ENCODE measurements at places on chromosomes 5 and 9.
A peak's percentile ranks its signal among the peaks of the same experiment; 100 is the strongest.

DNA sequence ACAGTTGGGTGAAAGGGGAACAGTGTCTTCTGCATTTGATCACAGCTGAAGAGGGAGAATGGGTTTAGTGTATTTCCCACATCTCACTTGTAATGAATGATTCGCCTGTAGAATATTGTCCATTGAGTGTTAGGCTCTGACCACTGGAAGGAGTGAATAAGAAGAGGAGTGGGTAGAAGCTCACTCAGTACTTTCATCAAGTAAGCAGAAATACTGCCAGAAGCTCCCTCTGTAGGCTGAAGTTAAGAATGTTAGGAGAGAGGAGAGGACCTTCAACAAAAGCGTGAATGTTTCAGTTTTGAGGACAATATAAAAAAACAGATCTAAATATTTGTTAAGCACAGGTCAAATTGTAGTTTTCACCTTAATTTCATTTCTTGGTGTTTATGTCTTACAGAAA is 27.5 kb downstream of the FSD1L start:
- peak; percentile 32 for DNase-seq

DNA sequence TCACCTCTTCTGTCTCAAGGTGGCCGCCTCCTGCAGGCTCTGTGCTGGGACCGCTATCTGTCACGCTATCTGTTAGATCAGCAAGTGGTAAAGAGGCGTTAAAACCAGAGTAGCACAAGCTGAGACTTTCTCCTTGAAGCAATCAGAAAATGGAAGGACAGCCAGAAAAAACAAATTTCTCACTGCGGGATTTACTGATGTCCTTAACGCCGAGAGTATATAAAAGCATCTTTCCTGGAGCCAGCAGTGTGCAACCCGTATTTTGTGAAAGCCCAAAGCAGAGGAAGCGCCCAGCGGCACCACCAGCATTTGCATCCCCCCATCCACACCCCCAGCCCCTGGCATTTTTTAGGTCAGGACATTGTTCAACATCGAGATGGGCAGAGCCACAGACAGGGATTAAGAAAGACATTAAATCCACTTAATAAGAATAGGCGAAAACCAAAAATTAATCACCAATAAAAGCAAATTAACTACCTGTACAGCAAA is 48.6 kb downstream of the DUSP1 start:
- DNase-seq, result no peak

GRCh38 chr5:1836176-1836890 is 35.1 kb downstream of the NDUFS6 start:
- DNase-seq, result no peak

DNA sequence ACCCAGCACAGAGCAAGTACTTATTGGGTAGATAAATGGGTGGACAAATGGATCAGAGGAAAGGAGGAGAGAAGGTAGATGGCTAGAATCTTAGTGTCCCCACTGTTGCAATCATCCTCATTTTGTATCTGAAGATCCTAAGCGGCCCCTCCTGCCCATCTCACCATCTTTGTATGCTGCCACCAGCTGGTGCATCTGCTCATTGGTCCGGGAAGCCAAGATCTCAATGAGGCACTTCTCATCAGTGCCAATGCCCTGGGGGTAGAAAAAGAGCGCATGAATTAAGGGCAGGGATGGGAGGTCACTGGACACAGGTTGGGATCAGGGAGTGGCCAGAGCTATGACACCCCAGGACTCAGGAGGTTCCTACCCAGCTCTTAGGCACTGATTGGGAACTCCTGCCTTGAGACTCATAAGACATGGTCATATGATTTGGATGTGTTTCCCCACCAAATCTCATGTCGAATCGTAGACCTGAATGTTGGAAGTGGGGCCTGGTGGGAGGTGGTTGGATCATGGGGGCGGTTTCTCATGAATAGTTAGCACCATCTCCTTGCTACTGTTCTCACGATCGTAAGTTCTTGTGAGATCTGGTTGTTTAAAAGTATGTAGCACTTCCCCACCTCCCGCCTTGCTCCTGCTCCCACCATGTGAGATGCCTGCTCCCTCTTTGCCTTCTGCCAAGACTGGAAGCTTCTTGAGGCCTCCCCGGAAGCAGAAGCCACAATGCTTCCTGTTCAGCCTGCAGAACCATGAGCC is 20.3 kb downstream of the ANXA6 start:
- no peak for DNase-seq

- DNase-seq, result peak; percentile 73
Measured at GRCh38 chr5:61342071-61342501, 10.0 kb downstream of the ZSWIM6 start.

- DNase-seq, result no peak
Measured at GRCh38 chr5:50501491-50502228, 60.6 kb upstream of the EMB start.

DNA sequence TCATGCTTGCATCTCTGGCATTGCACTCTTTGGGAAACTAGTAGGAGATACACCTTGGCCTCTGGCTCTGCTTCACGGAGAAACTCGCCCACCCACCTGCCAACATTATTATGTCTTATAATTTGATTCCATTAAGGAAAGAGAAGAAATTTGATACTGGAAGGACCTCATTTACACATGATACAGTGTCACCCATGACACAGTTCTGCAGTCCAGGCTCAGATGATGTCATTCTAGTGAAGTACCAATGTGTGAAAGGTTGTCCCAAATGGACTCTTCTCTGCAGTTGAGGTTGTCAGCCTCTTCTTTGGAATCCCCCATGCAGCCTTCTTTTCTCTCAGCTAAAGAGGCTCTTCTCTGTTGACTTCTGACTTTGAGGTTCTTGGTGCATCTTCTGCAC is 329.1 kb downstream of the NTRK2 start:
- DNase-seq, result no peak

GRCh38 chr9:34587271-34587670 is 2.3 kb downstream of the CNTFR start:
- DNase-seq, result no peak

DNA sequence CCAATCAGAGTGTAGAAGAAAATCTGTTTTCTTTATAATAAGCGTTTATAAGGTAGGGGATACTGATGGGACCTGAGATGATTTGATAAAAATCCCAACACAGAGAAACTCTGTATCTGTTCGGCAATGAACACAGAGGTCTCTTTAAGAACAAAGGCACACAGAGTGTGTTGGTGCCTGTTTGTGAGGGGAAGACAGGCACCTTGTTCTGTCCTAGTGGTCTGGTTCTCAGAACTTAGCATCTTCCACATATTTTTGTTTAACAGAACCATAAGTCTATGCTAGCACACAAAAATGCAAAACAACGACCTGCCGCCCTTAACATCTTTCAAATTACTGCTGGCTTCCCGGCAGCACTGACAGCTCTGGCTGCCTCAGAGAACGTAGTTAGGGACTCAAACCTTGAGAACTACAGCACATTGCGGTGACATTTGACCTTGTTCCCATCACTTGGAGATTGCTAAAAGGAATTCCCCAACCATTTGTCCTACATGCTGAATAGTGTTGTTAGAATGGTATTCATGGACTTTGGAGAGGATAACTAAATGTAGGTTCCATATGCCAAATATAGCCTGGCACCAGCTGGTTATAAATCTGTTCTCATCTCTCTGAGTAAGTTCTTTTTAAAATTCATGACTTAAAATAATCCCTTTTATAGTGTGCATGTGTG is 871.7 kb upstream of the TYRP1 start:
- no peak for DNase-seq
